CD4-positive, alpha-beta T cell treated with Interleukin-17A for 4 hours (primary cell): ENCODE measurements at places on chromosomes 7 and 10.

DNA sequence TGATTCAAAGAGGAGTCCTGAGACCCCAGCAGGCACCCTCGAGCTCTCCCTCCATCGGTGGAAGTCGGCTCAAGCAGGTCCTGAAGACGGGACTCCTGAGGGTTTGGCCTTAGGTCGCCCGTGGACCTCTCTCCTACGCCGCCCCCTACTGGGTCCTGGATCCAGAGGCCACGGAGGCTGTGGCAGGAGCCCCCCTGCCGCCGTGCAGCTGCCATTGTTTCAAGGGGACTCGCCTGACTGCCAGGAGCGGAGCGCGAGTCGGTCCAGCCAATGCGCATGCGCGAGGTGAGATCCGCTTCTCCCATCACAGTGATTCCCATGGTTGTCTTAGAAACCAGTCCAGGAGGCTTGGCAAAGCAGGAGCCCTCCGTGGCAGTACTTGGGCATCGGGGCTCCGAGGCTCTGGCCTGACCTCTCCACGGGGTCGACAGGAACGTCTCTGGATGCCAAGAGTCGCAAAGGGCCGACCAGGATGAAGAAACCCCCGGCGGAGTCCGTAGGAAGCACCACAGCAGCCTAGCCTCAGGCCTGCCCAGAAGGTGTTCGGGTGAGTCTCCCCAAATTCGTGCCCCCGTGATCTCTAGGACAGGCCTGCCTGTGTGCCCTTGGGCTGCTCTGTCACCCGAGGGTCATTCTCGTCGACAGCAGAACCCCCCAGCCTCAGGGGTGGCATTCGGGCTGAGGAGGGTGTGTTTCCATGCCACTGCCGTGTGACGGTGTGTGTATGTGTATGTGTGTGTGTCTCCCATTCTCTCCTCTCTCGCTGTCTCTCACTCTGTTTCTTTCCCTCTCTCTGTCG is 322.3 kb downstream of the ZNF716 start:
- DNase-seq: no peak

GRCh38 chr7:13742126-13742525 is 247.3 kb downstream of the ETV1 start:
- DNase-seq: no peak

- no peak for DNase-seq
Observed at GRCh38 chr7:98399890-98400541, 874 bp downstream of the BAIAP2L1 start.

GRCh38 chr10:70684374-70684773 is 12.1 kb downstream of the ADAMTS14 start:
- no peak for DNase-seq

DNA sequence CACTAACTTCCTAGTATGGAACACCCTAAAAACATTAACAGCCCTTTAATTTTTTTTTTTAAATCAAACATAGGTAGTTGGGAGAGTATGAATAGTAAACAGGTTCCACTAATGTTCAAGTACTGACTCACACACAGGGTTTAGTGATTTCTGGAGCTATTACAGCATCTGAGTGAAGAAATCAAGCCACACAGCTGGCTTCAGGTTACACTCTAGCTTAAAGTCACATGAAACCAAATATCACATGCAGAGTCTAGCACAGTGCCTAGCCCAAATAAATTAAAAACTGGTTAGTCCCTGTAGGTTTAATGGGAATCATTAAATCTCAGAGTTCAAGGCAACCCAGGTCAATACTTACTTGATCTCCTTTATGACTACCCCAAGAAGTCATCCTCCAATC is 11.6 kb downstream of the PANK1 start:
- DNase-seq: no peak

DNA sequence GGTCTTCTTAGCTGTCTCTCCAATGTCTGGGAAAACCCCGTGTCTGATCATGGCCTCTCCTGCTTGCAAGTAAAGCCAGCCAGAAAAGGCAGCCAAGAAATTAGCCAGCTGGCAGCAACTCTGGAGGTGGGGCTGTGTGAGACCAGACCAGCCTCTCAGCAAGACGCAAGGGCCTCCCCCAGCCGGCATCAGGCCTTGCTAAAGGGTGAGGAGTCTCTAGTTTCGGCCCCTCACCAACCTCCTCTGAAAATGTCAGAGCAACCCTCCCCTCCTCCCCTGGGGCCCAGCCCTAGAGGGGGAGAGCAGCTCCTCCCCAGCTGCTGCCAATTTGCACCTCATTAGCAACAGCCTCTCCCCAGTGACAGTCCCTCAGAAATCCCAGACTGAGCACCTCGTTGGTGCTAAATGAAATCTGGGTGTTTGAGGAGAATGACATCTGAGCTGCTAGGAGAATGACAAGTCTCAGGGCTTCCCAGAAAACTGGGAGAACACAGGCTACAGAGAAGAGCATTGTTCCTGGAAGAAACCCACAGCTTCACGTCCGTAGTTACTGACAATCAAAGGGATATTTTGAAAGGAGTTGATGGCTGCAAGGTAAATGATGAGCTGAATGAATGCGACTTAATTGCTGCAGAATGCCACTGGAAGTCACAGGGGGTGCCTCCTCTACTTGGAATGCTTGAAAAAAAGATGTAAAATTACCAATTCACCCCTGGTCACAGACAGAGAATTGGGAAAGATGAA is 25.9 kb downstream of the DGKI start:
- no peak for DNase-seq

DNA sequence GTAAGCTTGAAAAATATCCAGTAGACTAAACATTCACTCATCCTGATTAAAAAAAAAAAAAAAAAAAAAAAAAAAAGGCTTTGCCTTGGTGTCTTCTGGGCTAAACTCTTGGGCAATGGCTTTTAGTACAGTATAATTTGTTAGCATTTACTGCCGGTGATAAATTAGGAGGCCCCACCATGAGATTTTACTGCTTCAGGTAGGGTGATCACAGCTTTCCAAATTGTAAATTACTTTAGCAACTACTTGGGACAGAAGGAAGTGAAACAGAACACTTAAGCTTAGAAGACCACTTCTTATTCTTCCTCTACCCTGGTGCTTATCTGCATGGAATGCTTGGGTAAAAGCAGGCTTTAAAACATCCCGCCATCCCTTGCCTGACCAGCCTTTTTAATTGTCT is 152.1 kb downstream of the HIBADH start:
- no peak for DNase-seq

GRCh38 chr7:30733691-30734090 is 18.2 kb upstream of the INMT start:
- DNase-seq: no peak

GRCh38 chr10:108360187-108360586 is 1195.7 kb upstream of the SORCS1 start:
- no peak for DNase-seq

GRCh38 chr10:132193907-132194552 is 7.3 kb downstream of the DPYSL4 start:
- peak; percentile 47 for DNase-seq

- DNase-seq: no peak
Observed at GRCh38 chr7:94630855-94631254, 25.1 kb downstream of the SGCE start.

- DNase-seq: no peak
Observed at GRCh38 chr10:67808704-67809103, 29.3 kb downstream of the DNAJC12 start.

DNA sequence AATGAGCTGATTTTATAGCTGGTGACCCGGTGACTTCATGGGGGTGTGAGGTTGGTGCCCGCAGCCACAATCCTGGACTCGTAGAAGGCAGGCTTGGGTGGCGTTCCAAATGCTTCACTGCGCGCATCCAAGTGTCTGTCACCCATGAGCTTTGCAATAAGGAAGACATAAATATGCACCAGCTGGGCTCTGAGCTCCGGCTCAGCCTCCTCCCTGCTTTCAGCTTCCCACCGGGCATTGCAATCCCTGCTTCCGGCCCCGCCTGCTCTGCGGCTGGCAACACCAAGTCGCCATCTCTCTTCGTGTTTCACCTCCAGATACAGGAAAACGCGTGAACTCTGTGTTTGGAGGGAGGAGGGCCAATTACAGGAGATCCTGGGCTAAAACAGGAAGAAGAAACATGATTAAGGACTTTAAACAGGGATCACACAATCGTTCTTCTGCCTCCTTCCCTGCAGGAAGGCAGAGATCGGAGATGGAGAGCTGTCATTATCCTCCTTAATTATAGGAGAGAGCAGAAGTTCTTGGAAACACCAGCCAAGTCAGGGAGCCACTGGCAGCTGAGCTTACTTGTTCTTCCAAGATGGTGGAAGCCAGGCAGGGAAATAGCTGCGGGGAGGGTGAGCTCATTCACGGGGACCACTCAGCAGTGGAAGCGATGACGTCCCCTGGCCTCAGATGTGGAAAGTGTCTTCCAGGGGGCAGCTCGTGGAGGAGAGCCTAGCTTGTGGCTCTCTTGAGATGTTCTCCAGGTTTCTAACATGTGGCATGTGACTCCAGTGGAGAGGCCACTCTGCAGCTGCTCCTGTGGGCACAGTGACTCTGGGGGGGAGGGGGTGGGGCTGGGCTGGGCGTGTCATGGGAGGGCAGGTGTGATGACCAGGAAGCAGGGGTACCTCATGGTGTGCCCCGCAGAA is 134.9 kb downstream of the CAMK1D start:
- DNase-seq: no peak

DNA sequence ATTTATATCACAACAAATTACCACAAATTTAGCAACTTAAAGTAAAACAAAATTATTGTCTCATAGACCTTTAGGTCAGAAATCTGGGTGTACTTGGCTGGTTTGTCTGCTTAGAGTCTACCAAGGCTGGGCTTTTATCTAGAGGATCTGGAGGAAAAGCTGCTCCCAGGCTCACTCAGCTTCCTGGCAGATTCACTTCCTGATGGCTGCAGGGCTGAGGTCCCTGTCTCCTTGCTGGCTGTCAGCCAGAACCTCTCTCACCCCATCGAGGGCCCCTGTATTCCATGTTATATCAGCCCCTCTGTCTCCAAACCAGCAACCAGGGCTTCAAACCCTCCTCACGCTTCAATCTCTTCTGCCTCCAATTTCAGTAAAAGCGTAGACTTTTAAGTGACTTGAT is 734.9 kb downstream of the NRG3 start:
- DNase-seq: no peak

DNA sequence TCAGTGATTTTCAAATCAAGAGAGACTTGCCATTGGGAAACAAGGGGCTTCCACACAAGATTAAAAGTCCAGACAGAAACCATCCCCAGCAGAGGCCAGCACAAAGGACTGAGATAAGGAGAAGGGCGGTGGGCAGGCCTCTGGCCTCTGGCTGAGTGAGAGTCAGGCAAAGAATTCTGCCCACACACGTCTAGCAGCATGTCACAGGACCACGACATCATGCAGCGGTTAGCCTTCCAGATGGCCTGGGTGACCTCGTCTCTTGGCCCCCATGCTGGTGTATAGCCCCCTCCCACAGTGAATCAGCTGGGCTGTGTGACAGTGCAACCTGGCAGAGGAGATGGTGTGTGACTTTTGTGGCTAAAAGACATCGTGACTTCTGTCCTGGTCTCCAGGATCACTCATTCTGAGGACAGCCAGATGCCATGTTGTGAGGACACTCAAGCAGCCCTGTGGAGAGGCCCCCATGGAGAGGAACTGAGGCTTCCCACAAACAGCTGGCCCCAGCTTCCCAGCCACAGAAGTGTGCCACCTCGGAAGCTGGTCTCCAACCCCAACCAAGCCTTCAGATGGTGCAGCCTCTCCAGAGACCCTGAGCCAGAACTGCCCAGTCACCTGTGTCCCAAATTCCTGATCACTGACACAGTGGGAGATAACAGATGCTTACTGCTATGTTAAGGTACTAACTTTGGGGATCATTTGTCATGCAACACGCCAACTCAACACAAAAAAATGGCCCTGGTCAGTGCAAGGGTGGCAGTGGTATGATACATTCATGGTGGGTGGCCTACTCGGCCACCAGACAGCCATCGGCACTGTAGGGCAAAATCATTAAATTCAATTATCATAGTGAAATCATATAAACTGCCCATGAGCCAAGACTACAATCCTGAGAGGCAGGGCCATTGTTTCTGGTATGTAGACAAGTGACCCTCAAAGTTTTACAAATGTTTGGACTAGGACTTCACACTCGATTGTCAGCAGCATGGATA is 73.2 kb downstream of the TNS3 start:
- no peak for DNase-seq

DNA sequence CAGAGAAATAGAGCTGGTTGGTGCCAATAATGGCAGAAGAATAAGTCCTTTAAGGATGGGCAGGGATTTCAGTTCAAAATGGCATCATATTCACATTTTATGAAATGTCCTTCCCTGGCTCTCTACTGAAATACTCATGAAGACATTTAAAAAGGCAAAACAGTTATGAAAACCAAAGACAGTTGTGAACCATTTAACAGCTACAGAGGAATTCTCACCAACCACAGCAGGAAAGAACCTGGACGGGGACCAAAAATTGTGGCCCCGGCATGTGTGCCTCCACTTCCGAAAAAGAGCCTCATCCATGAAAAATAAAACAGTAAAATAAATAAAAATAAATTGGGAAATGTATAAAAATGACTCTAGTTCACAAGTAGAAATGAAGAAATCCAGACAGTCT is 539.5 kb downstream of the SUGCT start:
- DNase-seq: no peak

- DNase-seq: peak; percentile 45
Observed at GRCh38 chr10:93062514-93063143, 2.0 kb downstream of the CYP26C1 start.
